ENCODE measurements at places on chromosomes 12 and 14.

GRCh38 chr12:130331146-130331545, 6.5 kb upstream of the PIWIL1 start:
- no peak for DNase-seq

DNA sequence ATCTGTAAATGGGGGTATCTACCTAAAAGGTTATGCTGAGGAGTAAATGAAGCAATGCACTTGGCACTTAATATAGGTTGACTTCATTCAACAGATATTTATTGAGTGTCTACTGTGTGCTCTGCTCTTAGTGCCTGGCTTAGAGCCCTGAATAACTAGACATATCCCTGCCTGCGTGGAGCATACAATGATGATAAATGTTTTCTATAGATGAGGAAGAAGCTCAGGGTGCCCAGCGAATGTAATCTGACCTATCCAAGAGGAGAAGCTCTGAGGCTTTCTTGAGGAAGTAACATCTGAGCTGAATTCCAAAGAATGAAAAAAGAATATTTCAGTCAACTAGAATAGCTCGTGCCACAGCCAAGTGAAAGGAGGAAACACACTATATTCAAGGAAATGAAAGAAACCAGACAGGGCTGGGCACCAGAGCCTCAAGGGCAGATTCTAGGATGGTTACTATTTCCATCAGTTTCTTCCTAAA, 17.9 kb upstream of the HIGD1C start:
- DNase-seq = peak; percentile 22

- no peak for DNase-seq
Observed at GRCh38 chr12:98873776-98874175, 228.7 kb downstream of the APAF1 start.

DNA sequence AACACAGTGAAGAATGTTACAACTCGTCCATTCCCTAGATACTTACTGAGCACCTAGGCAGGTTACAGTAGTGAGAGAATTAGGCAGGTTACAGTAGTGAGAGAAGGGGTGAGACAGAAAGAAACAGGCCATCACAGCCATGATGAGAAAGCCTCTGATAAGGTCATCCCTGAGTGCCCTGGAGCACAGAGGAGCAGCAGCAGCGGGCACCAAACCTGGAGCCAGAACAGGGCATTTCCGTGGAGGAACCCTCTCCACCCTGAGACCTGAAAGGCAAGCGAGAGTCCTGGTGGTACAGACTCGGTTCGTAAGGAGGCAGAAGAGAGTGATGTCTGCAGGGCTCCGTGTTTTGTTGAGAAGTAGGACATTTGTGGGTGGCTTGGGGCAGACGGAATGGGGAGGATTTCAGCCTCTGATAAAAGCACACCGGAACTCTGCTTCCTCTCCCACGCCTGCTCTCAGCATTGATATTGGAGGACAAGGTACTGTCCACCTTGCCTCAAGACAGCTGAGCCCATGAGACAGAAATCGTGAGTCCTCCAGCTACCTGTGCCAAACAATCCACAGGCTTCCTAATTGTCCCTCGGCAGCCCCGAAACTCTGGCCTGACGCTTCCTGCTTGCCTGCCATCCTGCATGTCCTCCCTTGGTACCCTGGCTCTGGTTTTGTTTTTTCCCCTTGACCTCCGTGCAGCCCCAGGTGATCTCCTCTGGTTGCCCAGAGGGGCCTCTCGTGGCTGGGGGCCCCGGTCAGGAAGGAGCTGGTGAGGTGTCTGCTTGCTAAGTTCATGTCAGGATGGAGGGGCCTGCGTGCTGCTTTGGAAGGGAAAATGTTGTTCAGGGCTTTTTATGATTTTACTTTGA, 136.1 kb downstream of the GCH1 start:
- no peak for DNase-seq

GRCh38 chr12:119258556-119258955, 76.0 kb upstream of the CCDC60 start:
- no peak for DNase-seq

GRCh38 chr12:10562306-10562933, 51.0 kb downstream of the MAGOHB start:
- DNase-seq = peak; percentile 55

GRCh38 chr12:76264611-76265012, 83.6 kb downstream of the BBS10 start:
- no peak for DNase-seq

DNA sequence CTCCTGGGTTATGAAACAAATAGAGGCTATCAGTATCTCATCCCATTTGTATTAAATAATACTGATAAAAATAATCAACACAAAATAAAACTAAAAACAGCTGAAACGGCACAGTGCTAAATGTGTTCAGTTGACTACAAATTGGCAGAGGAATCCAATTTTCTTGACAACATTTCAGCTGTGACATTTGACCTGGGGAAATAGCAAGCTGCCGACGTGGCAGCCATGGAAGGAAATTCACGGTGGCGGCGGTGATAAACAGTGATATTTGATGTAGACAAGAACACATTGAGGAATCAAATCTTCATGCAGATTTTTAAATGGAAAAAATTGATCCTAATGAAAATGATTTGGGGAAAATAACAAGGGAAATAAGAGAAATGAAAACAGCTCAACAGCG, 159.1 kb upstream of the RTL1 start:
- DNase-seq = no peak

- DNase-seq = no peak
Observed at GRCh38 chr12:91110311-91110924, 876 bp downstream of the LUM start.

DNA sequence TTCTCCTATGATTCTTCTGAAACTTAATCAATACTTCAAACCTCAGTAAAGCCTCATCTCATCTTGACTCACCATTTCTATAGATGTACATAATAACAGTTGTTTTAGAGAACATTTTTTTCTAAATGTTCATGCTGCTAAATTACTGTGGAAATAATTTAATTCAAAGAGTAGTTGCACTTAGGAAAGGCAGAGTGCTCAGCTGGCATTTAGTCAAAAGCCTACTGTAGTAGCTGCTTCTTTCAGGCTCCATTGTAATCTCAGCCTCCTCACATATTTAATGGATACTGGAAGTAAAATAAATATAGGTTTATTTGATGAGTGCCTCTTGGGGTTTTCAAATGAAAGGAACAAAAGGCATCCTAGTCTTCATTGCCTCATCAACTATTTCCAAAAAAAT, 325.0 kb downstream of the CCER1 start:
- no peak for DNase-seq

GRCh38 chr14:21026988-21027315, 2.1 kb upstream of the NDRG2 start:
- DNase-seq = no peak

DNA sequence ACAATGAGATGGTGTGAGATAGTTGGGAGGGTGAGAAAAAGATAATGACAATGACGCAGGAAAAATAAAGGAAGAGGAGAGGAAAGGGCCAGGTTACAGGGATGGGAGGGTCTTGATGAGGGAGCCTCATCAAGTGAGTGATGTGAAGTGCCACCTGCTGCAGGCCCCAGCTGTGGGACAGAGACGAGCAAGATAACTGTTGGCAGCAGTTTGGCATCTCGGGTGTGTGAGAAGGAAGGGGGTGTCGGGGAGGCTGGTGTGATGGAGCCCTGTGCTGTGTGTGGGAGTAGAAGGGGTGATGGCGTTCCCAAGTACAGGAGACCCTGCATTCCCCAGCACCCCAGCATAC, 11.4 kb upstream of the TAC3 start:
- DNase-seq = no peak

- DNase-seq = peak; percentile 83
Observed at GRCh38 chr12:67534681-67535080, 113.9 kb upstream of the DYRK2 start.

DNA sequence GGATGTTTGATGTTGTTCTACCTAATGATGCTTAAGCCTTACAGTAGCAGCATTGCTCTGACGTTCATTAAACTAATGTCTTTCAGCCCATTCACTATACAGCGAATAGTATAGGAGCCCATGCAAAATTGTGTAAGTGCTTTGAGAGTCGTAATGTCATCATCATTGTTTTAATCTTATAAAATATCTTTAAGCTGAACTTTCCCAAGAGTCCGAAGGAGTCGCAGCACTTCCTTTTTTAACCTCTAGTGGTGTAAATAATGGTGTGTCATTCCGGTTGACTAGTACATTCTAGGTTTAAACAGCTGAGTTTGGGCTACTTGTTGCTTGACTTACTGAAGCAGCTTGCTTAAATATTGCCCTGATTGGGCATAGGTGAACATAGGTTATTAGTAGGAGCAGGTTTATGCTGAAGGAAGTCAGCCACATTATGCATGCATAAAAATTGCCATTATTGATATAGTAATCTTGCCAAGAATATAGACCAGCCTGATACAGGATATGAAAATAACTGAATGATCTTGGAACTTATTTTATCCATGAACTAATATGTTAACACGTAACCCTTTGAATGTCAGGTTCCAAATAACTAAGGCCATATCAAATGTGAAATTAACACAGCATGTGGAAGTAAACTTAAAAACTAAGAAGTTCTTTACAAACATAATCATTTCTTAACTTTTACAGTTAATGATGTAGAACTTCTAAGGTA, 2.6 kb downstream of the WNK1 start:
- DNase-seq = peak; percentile 69

GRCh38 chr12:49984476-49985359, 12.0 kb downstream of the AQP6 start:
- no peak for DNase-seq

- DNase-seq = no peak
Observed at GRCh38 chr14:56189307-56189706, 71.1 kb downstream of the PELI2 start.

DNA sequence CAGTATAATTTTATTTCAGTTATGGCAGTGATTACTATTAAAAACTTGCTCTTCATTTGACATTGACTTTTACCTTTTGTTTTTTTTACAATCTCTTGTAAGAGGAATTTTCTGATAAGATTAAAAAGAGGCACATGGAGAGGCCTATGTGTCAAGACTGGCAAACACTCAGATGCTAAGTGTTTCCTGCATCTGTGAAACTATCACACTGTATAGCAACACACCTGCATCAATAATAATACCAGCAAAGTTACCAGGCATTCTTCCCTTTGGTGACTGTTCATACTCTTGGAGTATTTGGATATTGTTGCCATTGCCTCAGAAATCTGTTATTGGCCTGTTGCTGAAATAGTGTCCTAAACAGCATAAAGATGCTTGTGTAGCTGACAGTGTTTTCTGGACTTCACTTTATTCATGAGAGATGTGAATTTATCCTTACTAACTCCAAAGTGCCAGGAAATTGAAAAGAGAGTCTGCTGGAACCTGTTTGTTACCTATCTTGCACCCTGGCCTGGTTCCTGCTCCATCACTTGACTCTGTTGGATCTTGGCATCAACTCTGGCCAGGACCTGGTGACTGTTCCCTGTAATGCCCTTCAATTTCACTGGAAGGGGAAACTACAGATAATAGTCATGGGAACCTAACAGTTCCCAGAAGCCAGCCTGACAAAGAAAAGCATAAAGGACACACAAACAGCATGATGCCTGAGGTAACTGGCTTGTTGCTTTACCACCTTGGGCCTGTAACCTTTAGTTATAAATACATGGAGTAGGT, 19.8 kb downstream of the SLC16A7 start:
- DNase-seq = no peak

DNA sequence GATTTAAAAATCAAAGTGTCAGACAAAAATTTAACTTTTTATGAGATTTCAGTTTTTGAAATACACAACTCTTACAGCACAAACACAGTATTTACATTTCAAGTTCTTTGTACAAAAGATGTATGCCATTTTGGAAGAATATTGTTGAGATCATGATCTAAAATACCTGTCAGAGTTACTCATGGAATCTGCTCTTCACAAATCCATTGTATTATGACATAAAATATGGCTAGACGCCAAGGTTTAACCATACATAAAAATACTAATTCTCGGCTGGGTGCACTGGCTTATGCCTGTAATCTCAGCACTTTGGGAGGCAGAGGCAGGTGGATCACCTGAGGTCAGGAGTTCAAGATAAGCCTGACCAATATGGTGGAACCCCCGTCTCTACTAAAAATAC, 6.2 kb upstream of the SYCP3 start:
- no peak for DNase-seq

- peak; percentile 77 for DNase-seq
Observed at GRCh38 chr14:52961060-52961639, 10.3 kb upstream of the FERMT2 start.

GRCh38 chr12:57496822-57497221, 9.0 kb downstream of the MARS1 start:
- DNase-seq = no peak

- no peak for DNase-seq
Observed at GRCh38 chr14:54126947-54127346, 170.3 kb upstream of the BMP4 start.

DNA sequence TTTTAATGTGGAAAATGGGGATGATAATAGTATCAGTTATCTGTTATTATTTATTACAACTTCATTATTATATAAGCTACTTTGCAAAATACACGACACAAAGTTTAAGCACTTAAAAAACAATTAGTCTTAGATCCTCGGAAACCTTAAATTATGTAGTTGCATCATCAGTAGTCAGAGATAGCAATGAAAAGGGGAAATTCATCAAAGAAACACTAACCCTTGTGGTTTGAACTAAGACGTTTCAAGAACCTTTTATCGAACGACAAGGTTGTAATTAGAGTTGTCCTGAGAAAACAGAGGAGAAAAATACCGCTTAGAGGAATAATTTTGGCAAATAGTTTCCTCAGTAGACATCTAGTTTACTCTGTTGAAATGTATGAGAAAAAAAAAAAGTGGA, 198.5 kb downstream of the PTPRO start:
- DNase-seq = no peak

GRCh38 chr12:113163030-113163360, 13.5 kb downstream of the CFAP73 start:
- no peak for DNase-seq

- DNase-seq = no peak
Observed at GRCh38 chr12:91793676-91794075, 352.0 kb downstream of the BTG1 start.

GRCh38 chr12:25811656-25812126, 146.8 kb upstream of the RASSF8 start:
- DNase-seq = peak; percentile 33

GRCh38 chr12:88752183-88752582, 171.9 kb upstream of the KITLG start:
- DNase-seq = no peak

GRCh38 chr14:89773151-89773550, 181.4 kb downstream of the EFCAB11 start:
- no peak for DNase-seq

- DNase-seq = peak; percentile 52
Observed at GRCh38 chr12:60072911-60073310, 477.1 kb downstream of the SLC16A7 start.

GRCh38 chr12:59890896-59891579, 295.2 kb downstream of the SLC16A7 start:
- DNase-seq = no peak

DNA sequence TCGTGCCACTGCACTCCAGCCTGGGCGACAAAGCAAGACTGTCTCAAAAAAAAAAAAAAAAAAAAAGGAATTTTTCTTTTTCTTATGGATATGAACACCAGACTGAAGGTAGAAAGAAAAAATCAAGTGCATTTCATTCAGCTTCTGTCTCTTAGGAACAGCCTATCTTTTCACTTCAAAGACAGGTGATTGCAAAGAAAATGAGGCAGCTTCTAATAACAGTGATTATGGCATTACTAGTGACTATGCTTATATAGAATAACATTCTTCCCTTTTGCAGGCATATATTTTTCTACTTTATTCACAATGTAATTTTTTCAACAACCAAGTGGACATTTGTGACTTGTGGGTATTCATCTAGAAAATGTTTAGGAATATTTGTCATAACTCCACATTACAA, 295.5 kb upstream of the ATXN7L3B start:
- no peak for DNase-seq

- no peak for DNase-seq
Observed at GRCh38 chr14:23399136-23399535, 8.9 kb downstream of the MYH6 start.

GRCh38 chr12:15776532-15776931, 12.7 kb downstream of the EPS8 start:
- no peak for DNase-seq

Data from GM03348 (cell line).